ENCODE measurements at places on chromosomes 12 and 14.

DNA sequence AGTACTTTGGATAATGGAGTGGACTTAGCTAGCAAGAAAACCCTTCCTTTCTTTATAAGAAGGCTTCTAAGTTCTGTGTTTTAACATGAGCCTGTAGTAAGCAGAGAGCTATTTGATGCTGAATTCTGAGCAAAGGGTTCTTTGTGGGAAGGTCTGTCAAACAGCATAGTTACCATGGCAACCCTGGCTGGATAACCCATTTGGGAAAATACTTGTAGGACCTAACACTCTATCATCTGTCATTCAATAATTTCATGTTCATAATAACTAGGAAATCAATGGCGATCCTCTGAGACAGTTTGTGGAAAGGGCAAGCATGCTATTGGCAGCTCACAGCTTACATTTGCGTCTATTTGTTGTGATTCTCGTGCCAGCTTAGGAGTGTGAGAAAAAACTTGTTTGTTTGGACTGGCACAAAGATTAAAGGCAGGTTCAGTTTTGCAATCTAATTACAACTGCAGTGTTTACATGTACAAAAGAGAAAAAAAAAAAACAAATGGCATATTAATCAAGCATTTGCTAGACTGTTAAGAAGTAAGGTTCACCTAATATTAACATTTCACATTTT is 219.2 kb downstream of the PDZRN4 start:
- DNase-seq: no peak

DNA sequence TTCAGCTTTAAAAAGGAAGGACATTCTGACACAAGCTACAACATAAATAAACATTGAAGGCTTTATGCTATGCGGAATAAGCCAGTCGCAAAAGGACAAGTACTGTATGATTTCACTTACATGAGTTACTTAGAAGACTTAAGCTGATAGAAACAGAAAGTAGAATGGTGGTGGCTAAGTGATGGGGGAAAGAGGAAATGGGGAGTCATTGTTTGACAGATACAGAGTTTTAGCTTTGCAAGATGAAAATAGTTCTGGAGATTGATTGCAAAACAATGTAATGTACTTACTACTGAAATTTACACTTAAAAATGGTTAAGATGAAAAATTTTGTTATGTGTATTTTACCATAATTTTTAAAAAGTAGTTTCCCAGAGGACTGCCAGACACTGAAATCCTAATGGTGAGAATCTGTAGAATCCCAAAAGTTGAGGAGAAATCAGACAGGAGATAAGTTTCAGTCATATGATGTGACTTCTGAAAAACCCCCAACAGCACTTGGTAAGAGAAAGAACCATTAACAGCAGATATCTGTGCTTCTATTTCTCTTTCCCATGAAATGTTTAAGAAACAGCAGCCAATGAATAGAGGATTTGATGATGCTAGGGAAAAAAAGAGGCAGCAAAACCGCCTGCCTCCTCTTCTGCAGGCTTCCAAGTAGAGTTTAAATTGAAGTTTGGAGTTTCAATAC is 16.6 kb upstream of the CLEC2A start:
- DNase-seq: peak; percentile 69

- no peak for DNase-seq
Observed at GRCh38 chr14:99176156-99176945, 95.6 kb downstream of the BCL11B start.

DNA sequence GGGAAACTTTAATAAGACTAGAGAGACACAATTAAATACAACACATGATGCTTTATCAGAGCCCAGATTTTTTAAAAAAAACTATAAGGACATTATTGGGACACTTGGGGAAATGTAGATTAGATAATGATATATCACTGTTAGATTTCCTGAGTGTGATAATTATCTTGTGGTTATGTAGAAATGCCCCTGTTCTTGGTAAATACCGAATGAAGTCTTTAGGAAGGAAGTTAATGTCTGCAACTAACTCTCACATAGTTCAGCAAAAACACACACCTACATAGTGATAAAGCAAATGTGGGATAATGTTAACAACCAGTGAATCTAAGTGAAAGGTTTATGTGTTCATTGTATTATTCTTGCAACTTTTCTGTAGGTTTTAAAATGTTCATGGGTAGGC is 14.6 kb upstream of the CACNB3 start:
- DNase-seq: no peak

DNA sequence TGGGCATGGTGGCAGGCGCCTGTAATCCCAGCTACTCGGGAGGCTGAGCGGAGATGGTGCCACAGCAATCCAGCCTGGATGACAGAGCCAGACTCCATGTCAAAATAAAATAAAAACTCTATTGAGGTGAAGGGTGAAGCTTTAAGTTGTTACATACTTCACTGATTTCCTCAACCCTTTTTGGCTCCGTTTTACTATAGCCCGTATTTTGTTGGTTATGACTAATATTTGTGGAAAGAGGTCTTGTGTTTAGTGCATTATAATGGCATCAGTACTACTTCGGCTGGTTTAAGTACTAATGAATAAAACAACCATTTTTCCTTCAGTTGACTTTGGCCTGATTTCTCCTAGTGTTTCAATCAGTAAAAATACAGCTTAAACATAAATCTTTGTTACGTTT is 27.0 kb upstream of the SLC2A14 start:
- no peak for DNase-seq

- no peak for DNase-seq
Observed at GRCh38 chr14:75752086-75752485, 91.0 kb downstream of the TTLL5 start.

GRCh38 chr14:104277416-104278213 is 139.2 kb downstream of the KIF26A start:
- DNase-seq: no peak

- no peak for DNase-seq
Observed at GRCh38 chr14:105532735-105533141, 6.4 kb downstream of the TMEM121 start.

- DNase-seq: no peak
Observed at GRCh38 chr14:23895480-23895879, 58.1 kb upstream of the DHRS4 start.

GRCh38 chr14:35374263-35374712 is 30.3 kb downstream of the NFKBIA start:
- no peak for DNase-seq

- no peak for DNase-seq
Observed at GRCh38 chr14:54267172-54267571, 129.6 kb upstream of the CDKN3 start.

DNA sequence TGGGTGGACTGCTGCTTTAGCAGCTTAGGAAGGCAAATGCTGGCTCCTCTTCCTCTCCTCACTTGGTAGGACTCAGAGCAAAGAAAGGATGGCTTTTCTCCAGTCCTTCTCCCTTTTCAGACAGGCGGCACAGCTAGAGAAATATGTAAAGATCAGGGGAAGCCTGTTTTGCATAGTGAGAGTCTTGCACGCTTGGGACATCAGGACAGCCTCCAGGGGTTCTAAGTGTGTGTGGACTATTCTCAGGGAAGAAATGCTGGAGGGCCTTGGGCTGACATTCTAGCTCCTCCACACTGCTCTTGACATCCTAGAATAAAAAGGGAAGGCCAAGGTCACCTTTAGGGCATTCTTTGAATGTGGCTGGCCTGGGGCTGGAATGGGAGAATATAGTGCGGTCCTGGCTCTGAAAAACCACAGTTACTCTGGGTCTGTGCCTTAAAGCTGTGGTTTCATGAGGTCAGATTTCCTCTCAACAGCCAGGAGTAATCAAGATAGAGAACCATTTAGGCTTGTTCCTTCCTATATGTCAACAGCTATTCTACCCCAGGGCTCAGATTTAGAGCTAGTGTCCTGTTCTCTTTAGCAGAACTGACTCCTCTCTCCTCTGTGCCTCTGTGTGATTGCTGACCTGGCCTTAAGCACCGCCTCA is 24.3 kb downstream of the CMA1 start:
- no peak for DNase-seq

DNA sequence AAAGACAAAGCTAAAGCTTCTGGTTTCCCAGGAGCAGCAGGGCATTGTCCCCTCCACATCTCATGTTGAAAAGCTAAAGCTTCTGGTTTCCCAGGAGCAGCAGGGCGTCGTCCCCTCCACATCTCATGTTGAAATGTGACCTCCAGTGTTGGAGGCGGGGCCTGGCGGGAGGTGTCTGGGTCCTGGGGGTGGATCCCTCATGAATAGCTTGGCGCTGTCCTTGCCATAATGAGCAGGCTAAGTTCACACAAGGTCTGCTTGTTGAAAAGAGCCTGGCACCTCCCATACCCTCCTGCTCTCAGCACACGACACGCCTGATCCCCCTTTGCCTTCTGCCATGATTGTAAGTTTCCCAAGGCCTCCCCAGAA is 123.7 kb downstream of the PIWIL1 start:
- no peak for DNase-seq

DNA sequence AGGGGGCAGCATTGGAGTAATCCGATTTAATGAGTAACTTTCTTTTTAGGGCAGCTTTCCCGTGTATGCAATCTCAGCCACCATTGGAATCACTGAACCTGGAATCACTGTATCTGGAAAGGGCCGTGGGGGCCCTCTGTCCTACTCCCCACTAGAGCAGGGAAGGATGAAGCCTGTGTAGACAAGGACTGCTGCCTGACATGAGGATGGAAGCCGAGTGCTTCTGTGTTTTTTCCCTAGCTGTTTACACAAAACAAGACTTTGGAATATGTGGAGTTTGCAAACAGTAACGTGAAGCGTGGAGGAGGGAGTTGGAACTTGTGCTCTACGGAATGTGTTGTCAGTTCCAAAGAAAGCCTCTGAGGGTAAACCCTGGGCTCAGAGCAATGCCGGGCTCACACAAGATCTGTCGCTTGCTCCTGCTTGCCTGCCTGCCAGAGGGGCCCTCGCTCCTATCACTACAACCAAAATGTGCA is 32.4 kb upstream of the HDAC7 start:
- no peak for DNase-seq

DNA sequence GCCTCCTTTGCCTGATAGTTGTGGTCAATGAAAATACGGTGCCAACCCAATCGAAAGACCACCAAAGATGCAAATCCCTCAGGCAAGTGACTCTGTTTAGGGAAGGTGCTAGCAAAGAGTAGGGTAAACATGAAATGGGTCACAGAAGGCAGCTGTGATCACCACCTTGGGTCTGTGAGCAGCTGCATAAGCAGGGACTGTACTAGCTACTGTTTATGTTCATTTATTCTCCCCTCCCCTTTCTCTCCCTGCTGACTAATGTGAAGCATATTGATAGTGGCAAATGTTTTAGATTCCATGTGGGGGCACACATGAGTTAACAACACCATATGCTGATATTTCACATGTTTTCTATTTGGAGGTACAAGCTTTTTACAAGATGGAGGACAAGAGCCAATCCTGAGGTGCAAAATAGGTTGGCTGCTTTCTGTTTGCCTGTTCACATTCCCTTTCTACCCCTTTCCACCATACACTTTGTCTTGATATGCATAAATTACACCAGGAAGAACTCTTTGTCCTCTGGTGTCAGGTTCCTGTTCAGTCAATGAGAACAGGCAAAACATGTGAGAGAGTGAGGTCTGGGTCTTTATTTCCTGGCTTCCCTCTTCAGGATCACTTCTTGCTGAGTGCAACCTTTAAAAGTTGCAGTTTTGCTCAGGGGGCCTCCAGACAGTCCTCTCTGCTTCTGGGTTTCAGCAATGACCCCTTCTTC is 71.1 kb downstream of the AVPR1A start:
- no peak for DNase-seq

DNA sequence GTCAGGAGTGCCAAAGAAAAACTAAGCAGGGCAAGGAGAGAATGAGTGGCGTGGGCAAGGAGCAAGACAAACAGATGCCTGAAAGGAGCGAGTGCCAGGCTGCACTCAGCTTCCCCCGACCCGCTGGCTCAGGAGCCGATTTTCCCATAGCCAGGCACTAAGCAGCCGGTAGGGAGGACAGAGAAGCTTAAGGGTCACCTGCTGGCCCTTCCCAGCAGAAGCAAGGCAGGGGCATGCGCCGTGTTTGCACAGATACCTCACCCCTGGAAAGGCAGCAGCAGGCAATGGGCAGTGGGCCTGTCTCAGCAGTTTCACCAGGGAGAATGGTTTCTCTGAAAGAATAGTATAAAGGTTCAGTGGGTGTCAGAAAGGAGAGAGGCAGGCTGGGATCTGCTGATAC is 104.9 kb upstream of the FKBP4 start:
- DNase-seq: no peak

- no peak for DNase-seq
Observed at GRCh38 chr12:24948420-24948756, 513 bp downstream of the BCAT1 start.

- DNase-seq: no peak
Observed at GRCh38 chr12:84842406-84843013, 70.1 kb downstream of the SLC6A15 start.

DNA sequence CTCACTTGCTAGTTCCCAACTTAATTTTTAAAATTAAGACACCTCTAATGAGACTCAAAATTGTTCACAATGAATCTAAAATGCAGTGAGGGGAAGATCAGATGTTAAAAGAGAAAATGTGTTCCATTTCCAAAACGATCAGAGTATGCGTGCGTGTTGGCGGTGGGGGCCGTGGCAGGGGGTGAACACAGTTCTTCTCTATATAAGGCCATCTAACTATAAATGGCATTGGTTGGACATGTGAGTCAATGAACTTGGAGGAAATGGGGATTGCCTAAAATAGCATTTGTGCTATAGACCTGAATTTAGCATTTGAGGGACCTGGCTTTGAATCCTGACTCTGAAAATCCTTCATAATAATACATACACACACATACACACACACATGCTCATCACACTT is 149.4 kb downstream of the FOXN3 start:
- no peak for DNase-seq

- no peak for DNase-seq
Observed at GRCh38 chr12:124904306-124905098, 9.9 kb downstream of the UBC start.

DNA sequence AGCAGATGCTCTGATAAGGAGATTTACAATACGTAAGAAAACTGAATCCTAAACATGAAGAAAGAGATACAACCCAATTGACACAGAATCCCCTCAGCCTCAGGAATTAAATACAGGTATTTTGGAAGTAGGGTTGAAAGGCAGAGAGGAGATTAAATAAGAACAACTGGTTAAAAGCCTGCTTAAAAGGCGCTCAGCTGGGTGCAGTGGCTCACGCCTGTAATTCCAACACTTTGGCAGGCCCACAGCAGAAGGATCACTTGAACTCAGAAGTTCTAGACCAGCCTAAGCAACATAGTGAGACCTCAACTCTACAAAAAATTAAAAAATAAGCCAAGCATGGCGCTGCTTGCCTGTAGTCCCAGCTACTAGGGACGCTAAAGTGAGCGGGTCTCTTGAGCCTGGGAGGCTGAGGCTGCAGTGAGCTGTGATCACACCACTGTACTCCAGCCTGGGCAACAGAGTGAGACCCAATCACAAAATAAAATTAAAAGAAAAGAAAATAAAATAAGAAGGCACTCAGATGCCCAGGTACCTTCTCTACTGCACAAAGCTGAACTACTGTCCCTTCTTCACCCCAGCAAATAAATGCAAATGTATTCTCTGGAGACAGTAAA is 32.9 kb downstream of the MED13L start:
- no peak for DNase-seq

Measured in SIG-M5 (cell line).